Thoracic aorta (tissue), 2 donors: ENCODE measurements at places on chromosomes 13 and 19.

DNA sequence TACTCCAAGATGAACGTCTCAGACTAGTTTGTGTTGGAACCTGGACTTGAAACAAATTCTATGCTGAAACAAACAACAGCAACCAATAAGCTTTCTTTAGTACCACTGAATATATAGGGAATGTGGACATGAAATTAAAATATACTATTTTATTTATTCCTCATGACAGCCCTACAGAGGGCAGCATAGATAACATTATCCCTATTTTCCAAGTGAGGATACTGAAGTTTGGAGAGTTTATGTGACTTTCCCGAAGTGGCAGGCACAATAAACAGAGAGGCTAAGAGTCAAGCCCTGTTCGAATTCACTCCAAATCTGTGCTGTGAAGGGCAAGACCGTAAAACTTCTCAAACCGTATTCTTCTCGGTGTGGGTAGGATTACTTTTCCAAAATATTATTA is 509.9 kb upstream of the GPC6 start:
- no peak for DNase-seq

DNA sequence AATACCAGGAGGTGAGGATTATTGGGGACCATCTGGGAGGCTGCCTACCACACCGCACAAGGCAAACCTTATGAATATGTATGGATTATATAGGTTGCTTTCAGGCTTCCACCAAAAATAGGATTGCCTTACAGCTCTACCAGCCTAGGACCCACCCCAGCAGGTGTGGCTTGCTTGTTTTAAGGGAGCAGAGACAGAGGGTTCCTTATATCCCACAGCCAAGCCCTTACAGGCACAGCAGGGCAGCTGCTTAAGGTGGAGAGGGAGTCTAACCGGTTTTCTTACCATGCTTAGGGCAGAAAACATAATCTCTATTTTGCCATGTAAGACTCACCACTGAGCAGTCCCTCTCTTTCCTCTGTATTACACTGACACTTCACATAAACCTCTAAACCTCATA is 16.1 kb upstream of the TTYH1 start:
- no peak for DNase-seq

DNA sequence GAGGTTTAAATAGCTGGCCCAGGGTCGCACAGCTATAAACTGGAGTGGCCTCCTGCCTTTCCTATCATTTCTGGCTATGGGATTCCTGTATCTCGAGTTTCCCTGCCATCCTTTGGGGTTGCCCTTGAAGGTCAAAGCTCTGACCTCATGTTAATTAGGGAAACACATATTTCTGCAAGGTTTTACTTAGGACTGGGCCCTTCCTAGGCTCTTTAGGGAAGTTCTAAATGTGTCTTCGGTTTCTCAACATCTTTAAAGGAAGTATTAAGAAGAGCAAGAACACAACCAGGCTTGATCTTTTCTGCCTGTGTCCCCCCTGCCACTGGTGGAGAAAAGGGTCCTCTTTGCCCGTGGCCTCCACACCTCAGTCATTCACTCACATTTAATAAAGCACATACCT is 10.8 kb downstream of the LCP1 start:
- no peak for DNase-seq

- no peak for DNase-seq
These were observed 1395.8 kb downstream of the SLITRK5 start for GRCh38 chr13:89066868-89067466.

GRCh38 chr19:34502582-34503411 is 21.2 kb downstream of the WTIP start:
- DNase-seq: no peak

DNA sequence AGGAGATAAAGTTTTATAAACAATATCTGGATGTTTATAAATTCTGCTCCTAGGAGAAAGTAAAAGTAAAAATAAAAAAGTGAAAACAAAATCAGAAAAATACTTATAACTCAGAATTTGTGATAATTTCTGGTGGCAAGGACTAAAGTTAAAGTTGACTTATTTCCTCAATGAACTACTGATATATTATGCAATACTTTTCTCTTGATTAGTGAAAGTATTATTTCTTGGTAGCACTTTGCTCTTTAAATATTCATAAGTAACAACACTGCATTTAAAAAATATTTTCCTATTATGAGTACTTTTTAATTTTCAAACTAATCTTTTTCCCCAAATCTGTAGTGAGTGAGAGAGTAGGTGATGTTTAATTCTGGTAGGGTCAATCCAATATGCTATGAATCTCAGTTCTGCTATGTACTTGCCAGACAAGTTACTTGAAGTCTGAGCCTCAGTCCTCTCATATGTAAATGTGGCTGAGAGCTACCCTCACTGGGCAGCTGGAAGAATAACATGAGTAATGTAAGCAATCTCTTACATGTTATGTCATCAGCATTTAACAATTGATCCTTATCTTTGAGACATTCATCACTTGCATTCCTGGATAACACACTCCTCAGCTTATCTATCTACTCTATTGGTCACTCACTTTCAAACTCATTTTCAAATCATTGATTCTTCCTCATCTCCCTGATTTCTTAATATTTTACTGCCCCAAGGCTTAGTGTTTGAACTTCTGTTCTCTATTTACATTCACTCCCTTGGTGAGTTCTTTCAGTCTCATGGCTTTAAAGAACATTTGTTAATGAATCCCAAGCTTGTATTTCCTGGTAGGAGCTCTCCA is 239.0 kb downstream of the RGCC start:
- DNase-seq: no peak
